Right ventricle myocardium superior (tissue), 1 donor: ENCODE measurements at places on chromosomes 6 and 20. TPM values are rescaled to one million over a fixed set of nuclear protein-coding genes. Genes with fewer than 3 reads are reported as not detected.

The FGD2 gene
- 5.7 TPM for total RNA-seq

The WFDC12 gene
- not detected for total RNA-seq

The TSBP1 gene
- total RNA-seq = not detected

The MCCD1 gene
- not detected for total RNA-seq

GRCh38 chr6:43428874-43429273 is 1.5 kb downstream of the ABCC10 start:
- no peak for DNase-seq

- DNase-seq = no peak
Measured at GRCh38 chr6:143740213-143740612, 62.4 kb downstream of the PHACTR2 start.

GRCh38 chr6:79238919-79239318 is 4.4 kb upstream of the HMGN3 start:
- no peak for DNase-seq

GRCh38 chr20:57562541-57563465 is 1.9 kb downstream of the PCK1 start:
- no peak for DNase-seq

DNA sequence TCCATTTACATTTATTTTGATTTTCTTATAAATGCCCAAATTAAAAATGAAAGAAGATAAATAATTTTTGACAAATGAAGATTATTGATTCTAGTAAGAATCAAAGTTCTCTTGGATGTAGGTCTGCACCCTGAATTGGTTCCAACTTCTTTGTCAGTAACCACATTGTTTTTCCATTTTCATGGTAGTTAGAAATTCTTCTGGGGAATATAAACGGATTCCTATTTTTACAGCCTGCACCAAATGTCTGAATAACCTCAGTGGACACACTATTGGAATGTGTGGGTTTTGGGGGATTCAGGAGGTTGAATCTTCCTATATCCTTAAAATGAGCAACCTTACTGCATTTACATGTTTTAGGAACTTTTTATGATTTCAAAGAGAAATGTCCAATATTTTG is 1085.3 kb upstream of the MAP3K7 start:
- no peak for DNase-seq

DNA sequence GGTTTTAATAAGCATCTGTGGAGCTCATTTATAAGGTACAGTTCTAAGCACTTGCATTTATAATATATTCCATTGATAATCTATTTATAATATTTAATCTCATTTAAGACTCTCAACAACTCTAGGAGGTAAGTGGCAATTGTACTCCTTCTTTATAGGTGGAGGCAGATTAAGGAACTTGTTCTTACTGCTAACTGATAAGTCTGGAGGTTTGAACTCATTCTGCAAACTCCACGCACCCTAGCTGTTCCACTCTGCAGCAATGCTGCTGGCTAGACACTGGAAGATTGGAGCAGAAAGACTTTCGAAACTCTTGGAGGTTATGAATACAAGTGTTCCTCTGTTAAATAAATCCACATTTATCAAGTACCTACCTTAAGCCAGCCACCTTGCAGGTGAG is 793 bp upstream of the HDAC2 start:
- no peak for DNase-seq

DNA sequence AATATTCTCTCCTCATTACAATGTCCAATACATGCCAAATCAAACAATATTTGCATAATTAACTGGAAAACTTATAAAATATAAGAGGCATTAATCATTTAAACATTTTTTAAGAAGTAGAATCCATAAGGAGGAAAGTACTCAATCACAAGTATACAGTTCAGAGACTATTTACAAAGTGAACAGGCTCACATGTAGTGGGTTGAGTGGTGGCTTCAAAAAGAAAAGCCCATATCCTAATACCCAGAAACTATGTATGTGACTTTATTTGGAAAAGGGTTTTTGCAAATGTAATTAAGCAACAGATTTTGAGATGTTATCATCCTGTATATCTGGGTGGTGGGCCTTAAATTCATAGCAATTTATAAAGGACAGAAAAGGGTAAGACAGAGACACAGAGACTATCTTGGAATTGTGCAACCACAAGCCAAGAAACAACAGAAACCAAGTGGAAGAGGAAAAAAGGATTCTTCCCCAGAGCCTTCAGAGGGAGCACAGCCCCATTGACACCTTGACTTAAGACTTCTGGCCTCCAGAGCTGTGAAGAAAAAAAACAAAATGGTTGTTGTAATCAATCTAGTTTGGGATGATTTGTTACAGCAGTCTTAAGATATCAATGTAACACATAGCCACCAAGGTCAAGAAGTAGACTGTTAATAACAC is 32.7 kb upstream of the CRISP1 start:
- no peak for DNase-seq

DNA sequence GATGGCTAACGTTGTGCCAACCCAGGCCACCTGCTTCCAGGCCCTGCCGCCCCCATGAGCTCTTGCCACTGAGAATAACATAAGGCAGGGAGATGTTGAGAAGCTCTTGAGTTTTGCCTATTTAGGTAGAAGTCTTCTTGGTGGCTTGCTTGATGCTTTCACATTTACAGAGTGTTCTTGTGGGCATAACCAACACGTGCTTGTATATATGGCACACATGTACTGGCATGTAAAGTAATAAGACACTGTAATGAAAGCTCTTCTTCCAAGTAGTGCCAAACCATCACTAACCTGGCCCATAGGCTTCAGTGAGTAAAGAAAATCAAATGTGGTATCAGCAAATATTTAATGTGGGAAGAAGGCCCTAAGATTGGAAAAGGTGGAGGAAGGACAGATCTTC is 146.9 kb upstream of the CITED2 start:
- no peak for DNase-seq

DNA sequence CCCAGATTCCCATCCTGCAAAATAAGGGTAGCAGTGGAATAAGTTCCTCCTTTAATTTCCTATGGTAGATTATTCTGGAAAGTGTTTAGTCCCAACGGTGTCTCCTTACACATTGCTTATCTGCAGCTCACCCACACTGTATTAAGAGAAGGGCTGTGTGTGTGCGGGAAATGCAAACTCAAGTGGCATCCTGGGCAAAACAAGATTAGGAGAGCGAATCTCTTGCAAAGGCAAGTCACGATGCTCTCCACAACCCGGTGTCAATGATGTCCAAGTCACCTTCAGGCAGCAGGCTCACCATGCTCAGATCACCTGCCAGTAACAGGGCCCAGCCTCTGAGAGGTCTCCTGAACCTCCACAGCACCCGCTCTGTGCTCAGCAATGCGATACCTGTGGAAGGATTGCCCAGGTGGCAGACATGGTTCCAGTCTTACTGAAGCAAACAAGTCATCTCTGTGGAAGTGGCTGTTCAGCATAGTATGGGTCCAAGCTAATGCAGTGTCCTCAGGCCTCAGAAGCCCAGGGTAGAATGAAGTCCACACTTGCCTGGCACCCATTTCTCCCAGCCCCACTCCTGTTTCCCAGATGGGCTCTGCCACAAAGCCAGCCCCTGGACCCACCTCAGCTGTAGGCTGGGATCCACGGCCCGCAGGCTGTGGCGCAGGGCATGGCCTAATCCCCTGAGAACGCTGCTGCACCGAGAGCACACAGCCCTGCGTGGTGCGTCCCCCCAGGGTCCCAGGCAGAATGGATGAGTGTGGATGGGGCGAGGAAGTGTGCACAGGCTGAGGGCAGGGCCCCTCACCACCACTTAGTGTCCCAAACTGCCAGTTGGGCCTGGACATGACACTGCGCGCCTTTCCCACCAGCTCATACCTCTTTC is 101.2 kb downstream of the PXDC1 start:
- DNase-seq = no peak

DNA sequence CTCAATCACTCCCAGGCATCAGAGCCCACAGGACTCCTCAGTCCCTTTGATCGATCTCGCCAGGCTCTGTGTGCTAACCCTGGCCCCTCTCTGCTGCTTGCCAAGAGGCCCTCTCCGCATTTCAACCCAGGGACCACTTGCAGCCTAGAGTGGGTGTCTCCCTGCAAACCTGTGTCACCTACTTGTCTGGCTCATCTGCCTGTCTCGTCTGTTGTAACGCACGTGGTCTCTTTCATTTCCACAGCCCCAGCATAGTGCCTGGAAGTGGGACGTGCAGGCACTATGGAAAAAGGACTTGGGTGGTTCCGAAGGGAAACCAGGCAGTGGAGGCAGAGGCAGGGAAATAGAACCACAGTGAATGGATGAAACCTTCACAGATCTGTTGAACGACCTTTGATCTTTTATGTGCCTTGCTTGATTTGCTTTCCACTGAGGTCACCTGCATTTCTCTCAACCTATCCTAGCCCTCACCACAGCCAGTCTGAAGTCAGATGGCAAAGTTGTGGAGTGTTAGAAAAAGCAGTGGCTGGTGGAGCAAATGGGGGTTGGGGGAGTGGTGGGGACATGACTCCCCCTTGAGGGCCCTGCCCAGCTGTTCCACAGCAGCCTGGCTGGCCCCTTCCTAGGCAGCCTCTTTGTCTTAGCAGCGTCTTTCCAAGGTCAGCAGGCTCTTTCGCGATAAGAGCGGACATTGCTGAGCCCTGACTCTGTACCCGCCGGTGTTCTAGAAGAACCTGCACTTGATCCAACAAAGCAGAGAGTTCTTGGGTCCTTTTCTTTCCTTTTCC is 55.8 kb upstream of the TAGAP start:
- no peak for DNase-seq

GRCh38 chr6:42440778-42441696 is 10.7 kb downstream of the TRERF1 start:
- no peak for DNase-seq

DNA sequence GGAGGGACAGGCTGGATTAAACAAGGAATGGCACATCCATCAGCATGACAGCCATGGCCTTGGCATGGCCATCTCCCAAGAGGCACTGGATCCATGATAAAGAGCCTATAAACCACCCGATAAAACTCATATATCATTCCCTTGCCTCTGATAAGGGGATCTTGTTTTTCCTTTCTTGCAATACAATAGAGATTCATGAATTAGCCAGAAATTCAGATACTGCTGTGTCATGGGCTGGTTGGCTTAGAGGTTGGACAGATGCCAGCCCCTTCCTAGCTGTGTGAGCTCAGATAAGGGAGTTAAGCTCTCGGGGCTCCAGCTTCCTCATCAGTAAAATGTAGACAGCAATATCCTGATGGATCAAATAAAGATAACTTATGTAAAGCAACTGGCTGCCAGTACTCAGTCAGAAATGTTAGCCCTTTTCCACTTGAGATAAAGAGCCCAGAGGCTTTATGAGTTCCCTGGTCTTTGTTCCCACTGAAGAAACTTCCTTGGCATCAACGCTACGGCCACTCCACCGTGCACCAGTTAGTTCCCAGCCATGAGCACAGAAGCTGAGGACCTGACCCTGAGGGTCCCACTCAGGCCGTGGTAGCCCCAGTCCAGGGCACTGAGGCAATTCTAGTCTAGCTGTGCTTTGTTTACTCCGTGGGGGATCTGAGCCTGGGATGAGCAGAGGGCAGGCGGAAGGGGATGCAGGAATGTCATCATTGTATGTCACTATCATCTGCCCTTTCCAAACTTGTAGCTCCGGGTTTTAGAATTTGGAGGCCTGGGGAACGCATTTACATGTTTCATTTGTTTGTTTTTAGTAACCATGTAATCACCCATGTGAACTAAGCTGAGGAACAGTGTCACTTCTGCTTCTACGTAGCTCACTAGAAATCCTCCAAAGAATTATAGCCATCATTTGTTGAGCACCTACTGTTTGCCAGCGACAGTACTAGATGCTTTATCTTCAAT is 67.2 kb upstream of the TBC1D7 start:
- DNase-seq = peak; percentile 81

DNA sequence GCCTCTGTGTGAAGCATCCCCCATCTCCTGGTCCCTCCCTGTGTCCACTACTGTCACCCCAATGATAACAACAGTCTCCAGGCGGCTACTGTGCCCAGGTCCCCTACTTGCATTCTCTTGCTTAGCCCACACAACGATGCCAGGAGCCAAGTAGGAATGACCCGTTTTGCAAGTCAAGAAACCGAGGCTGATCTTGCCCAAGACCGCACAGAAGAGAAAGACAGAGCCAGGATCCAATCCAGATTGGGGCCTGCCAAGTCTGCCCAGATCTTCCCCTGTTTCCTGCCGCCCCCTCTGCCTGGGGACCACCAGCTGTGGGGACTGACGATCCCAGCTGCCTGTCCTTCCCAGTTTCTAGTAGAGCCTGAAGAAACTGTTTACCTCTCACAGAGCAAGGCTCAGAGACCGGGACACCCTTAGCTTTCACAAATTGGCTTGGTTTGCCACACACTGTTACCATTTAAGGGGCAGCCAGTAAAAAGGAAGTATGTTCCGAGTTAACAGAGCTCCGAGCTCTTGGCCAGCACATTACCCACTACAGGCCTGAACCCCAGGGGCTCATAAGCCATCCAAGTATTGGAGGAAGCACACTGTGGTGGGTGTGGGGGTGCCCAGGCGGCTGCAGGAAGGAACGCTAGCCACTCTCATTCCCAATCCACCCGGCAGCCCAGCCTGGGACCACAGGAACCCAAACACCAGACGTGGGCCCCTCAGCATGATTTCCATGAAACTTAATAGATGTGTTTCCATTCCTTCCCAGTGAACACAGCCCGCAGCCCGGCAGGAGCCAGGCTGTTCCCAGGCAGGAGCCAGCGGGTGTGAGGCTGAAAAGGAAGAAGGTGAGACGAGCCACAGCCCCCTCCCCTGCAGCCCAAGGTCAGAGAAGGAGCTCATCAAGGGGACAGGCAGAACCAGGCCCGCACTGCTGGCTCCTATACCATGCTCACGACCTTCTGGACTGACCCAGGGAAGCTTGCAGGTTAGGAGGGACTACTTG is 7.9 kb downstream of the KIAA1755 start:
- no peak for DNase-seq

DNA sequence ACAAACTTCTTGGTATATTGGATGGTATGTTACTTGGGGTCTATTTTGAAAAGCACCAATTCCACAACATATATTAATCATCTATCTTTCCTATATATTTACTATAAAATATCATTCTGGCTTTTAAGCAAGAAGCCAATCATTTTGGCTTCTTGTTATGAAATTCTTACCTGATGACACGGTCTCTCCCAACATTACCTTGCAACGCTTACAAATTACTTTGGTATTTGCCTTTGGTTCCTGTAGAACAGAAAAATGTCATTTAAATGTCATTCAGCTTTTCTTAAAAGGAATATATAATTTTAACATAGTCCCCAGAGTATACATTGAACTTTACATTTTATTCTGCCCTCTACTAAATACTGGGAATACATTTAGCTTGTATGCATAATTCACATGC is 27.4 kb downstream of the UBE3D start:
- DNase-seq = no peak

DNA sequence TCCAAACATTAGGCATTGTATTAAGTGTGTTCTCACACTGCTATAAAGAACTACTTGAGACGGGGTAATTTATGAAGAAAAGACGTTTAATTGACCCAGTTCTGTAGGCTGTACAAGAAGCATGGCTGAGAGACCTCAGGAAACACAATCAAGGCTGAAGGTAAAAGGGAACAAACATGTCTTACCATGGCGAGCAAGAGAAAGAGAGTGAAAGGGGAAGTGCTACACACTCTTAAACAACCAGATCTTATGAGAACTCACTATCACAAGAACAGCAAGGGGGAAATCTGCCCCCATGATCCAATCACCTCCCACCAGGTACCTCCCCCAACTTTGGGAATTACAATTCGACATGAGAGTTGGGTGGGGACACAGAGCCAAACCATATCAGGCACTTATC is 86.6 kb upstream of the TOP1 start:
- DNase-seq = no peak
